GM12878 (cell line): ENCODE measurements at places on chromosomes 2 and 18. TPM values are rescaled to one million over a fixed set of nuclear protein-coding genes. Genes with fewer than 3 reads are reported as not detected.

DNA sequence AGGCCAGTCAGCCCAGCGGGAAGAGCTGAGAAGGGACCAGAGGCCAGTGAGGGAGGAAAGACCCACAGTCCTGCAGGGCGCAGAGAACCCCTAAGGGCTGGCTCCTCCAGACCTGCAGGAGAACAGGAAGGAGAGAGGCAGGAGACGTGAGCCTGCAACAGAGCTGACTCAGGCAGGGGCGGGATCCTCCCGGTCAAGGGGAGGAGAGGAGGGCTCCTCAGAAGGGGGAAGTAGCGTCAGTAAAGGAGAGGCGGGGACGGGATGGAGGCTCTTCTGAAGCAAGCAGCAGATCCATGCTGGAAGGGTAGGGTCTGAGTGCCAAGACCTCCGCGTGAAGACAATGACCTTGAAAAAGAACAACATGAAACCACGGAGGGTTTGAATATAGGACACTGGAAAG is 50.8 kb downstream of the TRABD2A start:
- no peak for DNase-seq
- H3K27me3 ChIP-seq: no peaks in the 10 kb centered on the region
- no peak overlapping the region for H3K27ac ChIP-seq
- H3K36me3 ChIP-seq: no peaks in the 10 kb centered on the region
- H3K4me3 ChIP-seq: no peak overlapping the region
- peaks cover 6% of the 10 kb centered on the region for H3K4me1 ChIP-seq

DNA sequence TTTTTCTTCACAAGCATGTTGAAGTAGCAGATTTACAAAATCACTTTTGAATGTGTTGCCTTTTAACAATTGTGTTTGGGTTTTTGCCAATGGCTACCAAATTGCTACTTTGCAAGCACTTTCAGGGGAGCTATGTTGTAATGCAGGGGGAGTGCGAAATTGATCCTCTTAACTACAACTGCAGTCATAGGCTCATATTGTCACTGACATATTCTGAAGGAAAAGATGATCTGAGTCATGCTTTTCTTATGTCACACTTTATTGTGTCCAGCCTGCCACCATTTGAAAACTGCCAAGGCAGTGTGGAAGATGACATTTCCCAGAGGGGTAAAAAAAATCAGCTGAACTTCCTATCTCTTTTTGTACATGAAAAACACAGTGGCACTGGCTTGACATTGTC is 74.9 kb downstream of the GPD2 start:
- no peak overlapping the region for H3K27ac ChIP-seq
- H3K36me3 ChIP-seq: no peaks in the 10 kb centered on the region
- H3K4me3 ChIP-seq: no peak overlapping the region
- no peaks in the 10 kb centered on the region for H3K27me3 ChIP-seq

DNA sequence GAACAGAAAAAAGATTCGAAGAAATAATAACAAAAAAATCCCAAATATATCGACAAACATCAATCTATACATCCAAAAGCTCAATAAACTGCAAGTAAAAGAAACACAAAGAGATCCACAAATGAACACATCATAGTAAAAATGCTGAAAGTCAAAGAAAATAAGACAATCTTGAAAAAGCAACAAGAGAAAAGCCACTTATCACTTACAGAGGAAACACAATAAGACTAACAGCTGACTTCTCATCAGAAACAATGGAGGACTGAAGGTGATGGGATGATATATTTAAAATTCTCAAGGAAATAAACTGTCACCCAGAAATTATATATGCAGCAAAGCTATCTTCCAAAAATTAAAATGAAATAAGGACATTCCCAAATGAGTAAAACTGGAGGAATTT is 140.3 kb downstream of the NDUFA10 start:
- H3K4me1 ChIP-seq: no peaks in the 10 kb centered on the region
- no peak overlapping the region for H3K4me3 ChIP-seq
- H3K36me3 ChIP-seq: no peaks in the 10 kb centered on the region
- H3K27me3 ChIP-seq: no peaks in the 10 kb centered on the region

ZSWIM2 gene
- polyA plus RNA-seq: not detected in 2 replicates

DNA sequence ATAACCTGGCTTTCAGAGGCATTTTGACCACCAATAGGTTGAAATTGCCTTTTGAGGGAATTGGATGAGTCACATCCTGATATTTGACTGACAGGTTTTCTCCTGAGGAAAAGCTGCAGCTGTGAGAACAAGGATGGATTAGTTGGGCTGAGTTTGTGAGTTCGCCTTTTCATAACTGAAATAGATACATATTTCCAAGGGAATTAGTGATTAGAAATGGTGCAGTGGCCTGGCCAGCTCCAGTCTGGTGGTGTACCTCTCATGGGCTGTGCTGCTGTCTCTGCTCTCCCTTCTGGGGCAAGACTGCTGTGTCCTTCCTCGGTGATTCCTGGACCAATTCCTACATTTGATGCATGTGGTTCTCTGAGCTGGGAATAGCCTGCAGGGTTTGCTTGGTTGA is 341.3 kb downstream of the TSN start:
- H3K4me1 ChIP-seq: no peaks in the 10 kb centered on the region
- H3K27me3 ChIP-seq: no peaks in the 10 kb centered on the region
- no peak overlapping the region for H3K4me3 ChIP-seq

GALNT1 gene
- 6.8 and 8.0 TPM in 2 replicates for polyA plus RNA-seq

MRPS5 gene
- 65.7 and 68.9 TPM in 2 replicates for polyA plus RNA-seq

GCG gene
- not detected in 2 replicates for polyA plus RNA-seq

DNA sequence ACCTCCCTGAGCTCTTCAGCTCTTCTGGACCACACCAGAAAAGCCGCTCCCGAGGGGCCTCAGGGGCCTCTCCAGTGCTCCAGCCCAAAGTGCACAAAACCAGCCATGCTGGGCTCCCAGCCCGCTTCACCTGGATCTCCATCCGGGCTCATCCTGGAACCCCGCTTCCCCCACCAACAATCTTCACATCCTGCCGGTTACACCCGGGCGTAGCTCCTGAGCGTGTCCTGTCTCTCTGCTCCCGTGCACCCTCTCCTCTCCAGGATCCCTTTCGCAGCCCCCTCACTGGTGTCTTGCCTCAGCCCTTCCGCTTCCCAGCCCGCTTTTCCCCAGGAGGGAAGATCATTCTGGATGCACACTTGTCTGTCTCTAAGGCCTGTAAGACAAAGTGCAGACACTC is 123.7 kb upstream of the GLI2 start:
- peaks cover 8% of the 10 kb centered on the region for H3K27me3 ChIP-seq
- H3K36me3 ChIP-seq: no peaks in the 10 kb centered on the region
- H3K4me3 ChIP-seq: no peak overlapping the region
- DNase-seq: no peak
- H3K27ac ChIP-seq: no peak overlapping the region

DNA sequence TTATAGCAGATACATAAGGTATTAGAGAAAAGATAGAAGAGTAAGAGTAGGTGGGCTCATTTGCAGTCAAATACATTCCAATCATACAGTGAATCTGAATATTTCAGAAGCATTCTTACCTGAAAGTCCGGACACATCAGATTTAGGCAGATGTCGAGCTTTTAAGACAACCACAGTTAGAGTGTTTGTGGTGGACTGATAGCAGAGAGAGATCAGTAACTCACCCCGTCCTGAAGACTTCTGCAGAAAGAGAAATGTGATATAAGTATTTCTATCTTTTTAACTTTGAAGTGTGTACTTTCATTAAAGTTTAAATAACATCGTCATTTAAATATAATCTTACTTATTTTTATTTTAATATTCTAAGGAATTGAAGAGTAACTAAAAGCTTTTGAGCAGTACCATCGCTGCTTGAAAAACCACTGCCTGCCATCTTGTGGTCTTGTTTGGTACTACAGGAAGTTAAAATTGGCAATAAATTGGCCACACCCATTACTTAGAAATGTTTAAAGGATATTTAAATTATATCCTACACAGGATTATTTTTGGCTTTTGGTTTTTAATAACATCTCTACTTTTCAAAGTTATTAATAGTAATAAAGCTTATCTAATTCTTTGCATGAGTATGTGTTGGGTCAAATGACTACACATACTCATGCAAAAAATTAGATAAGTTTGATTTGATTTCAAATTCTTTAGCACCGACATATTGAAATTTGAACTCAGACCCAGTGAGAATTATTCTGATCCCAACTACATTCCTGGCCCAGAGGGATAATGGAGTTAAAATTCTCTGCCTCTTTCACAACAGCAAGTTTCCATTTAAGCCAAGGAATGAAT is 5.5 kb downstream of the SYT4 start:
- H3K4me1 ChIP-seq: no peaks in the 10 kb centered on the region
- DNase-seq: no peak
- H3K27ac ChIP-seq: no peak overlapping the region
- no peaks in the 10 kb centered on the region for H3K27me3 ChIP-seq

CDKL4 gene
- polyA plus RNA-seq: not detected in 2 replicates

MAPRE3 gene
- polyA plus RNA-seq: 1.0 and 1.1 TPM in 2 replicates

TRMT61B gene
- polyA plus RNA-seq: 23.1 and 23.2 TPM in 2 replicates

DNA sequence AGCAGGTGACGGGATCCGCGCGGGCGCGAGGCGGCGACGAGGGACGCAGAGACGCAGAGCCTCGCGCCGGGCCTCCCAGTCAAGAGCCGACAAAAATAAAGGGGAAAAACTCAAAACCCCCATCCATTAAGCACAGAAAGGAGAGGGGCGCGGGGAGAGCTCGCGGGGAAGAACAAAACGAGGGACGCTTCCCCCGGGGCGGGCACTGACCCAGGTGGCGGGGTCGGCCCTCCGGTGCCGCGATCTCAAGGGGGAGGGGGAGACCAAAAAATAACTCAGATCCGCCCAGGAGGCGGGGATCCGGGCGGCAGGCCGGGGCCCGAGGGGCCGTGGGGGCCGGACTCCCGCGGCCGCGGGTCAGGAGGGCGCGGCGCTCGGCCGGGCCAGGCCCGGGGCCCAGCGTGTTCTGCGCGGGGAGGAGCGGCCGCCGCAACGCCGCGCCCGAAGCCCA is 597 bp downstream of the RNF103 start:
- H3K27ac ChIP-seq: peak overlapping the region; percentile 90
- peak overlapping the region; percentile 95 for H3K4me3 ChIP-seq
- peaks cover 3% of the 10 kb centered on the region for H3K4me1 ChIP-seq
- no peaks in the 10 kb centered on the region for H3K36me3 ChIP-seq
- DNase-seq: no peak

- H3K27ac ChIP-seq: no peak overlapping the region
- no peaks in the 10 kb centered on the region for H3K4me1 ChIP-seq
- H3K36me3 ChIP-seq: no peaks in the 10 kb centered on the region
- no peak overlapping the region for H3K4me3 ChIP-seq
- H3K27me3 ChIP-seq: no peaks in the 10 kb centered on the region
- no peak for DNase-seq
These were observed 87.7 kb upstream of the FSHR start for GRCh38 chr2:49241991-49242390.

FN1 gene
- 5.7 and 8.1 TPM in 2 replicates for polyA plus RNA-seq

- no peaks in the 10 kb centered on the region for H3K27me3 ChIP-seq
- no peaks in the 10 kb centered on the region for H3K36me3 ChIP-seq
- H3K27ac ChIP-seq: no peak overlapping the region
- no peak overlapping the region for H3K4me3 ChIP-seq
- no peaks in the 10 kb centered on the region for H3K4me1 ChIP-seq
These were observed 12.4 kb upstream of the VAPA start for GRCh38 chr18:9901377-9901776.

CCDC142 gene
- polyA plus RNA-seq: 8.2 TPM in 2 replicates

RGPD3 gene
- polyA plus RNA-seq: 0.03 and 0.09 TPM in 2 replicates

DNA sequence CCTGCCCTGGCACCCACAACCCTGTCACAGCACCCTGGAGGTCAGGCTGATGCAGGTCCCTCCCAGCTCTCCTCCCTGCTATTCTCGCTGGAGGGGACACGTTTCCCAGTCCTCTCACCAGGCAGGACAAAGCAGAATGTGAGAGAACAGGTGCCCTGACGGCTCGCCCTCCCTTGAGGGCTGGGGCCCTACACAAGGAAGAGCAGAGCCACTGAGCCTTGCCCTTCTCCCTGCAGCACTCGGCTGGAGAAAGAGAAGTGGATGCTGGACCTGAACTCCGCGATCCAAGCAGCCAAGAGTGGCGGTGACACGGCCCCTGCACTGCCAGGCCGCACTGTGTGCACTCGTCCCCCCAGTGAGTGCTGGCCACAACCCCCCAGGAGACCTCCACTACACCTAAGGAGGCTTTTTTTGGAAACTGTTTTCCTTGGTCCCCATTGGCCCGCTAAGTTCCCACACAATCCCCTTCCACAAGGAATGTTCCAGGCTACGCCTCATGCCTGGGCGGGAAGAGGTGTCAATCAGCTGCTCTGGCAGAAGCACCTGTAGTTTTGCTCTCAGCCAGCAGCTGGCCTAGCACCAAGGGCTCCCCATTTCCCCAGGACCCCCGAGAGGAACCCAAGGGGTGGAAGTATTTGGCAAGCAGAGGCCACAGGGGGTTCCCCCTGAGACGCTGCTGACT is 17.4 kb downstream of the STK25 start:
- no peaks in the 10 kb centered on the region for H3K4me1 ChIP-seq
- DNase-seq: no peak
- H3K4me3 ChIP-seq: no peak overlapping the region
- no peak overlapping the region for H3K27ac ChIP-seq

GRCh38 chr2:187369471-187369870 is 78.6 kb downstream of the CALCRL start:
- H3K36me3 ChIP-seq: no peaks in the 10 kb centered on the region
- no peak for DNase-seq
- no peaks in the 10 kb centered on the region for H3K27me3 ChIP-seq
- no peaks in the 10 kb centered on the region for H3K4me1 ChIP-seq
- H3K4me3 ChIP-seq: no peak overlapping the region

LBH gene
- 11.1 and 15.1 TPM in 2 replicates for polyA plus RNA-seq

DSG2 gene
- polyA plus RNA-seq: 21.5 and 27.4 TPM in 2 replicates

DNA sequence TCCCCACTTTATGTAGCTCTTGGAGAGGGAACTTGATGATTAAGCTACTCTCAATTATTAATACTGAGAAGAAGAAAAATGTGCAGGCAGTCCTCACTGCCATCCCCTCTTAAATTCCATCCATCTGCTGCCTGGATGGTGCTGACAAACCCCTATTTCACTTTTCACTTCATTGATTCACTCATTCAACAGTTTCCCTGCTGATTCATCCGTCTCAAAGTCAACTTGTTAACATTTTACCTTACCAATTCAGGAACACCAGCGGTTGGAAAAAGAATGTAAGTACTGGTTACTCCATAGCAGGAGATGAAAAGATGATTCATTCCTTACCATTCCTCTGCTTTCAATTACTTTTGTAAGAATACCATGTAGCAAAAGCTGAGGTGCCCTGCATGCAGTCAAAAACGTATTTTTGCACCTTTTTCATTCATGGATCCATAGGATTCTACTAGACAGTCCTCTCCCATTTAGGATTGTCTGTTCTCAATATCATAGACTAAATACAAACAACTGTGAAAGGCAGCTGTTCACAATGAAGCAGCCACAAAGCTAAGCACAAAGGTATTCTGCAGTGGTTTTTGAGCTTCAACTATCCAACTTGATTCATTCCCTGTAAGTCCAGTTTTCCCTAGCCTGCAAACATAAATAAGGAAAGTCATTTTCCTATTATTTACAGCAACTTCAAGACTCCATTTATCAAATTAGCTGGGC is 262.0 kb downstream of the MREG start:
- H3K4me1 ChIP-seq: no peaks in the 10 kb centered on the region
- no peak for DNase-seq
- no peak overlapping the region for H3K4me3 ChIP-seq
- H3K36me3 ChIP-seq: no peaks in the 10 kb centered on the region
- no peaks in the 10 kb centered on the region; the same call in 1 of the 2 replicates for H3K27me3 ChIP-seq
- H3K27ac ChIP-seq: no peak overlapping the region

PLGLB2 gene
- polyA plus RNA-seq: not detected in 2 replicates
